GM12878 (cell line): ENCODE measurements at places on chromosomes 16 and 17. TPM values are rescaled to one million over a fixed set of nuclear protein-coding genes. Genes with fewer than 3 reads are reported as not detected.

GRCh38 chr17:64022611-64023063, 2.2 kb upstream of the ICAM2 start:
- DNase-seq = no peak

- DNase-seq = no peak
These were observed 509 bp upstream of the ATAD5 start for GRCh38 chr17:30831257-30831656.

DNA sequence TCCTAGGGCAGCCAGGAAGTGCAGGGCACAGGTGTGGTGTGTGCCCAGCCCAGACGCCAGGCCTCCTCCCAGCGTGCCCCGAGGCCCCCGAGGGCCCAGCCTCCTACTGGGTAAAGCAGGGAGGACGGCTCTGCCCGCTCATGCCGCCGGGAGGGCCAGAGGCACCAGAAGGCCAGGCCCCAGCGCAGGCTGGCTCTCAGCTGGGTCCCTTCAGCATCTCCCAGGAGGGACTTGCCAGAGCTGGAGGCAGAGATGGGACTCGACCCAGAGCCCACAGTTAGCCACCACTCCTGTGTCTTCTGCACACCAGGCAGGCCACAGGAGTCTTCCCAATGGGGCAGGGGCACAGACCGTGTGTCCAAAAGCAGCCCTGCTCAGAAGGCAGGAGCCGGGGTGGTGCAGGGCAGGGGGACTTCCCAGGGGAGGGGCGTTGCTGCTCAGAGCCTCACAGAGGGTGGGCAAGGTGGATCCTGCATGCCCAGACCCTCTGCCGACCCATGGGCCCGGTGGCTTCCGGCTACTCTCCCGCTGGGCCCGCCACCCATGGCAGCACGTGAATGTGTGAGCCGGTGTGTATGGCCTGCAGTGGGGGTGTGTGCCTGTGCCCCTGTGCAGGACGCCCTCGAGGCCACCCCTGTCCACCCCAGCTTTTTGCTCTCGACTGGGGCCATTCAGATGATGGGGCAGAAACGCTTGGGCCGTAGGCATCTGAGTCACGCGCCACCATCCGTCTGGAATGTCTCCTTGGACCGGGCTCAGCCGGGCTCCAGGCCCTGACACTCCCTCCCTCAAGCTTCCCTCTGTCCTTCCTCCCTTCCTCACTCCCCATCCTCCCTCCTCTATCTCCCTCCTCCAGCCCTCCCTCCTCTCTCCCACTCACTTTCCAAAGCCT, 5.7 kb upstream of the ZNF469 start:
- DNase-seq = no peak

VPS25 gene
- polyA plus RNA-seq = 161 TPM in 2 replicates

DNA sequence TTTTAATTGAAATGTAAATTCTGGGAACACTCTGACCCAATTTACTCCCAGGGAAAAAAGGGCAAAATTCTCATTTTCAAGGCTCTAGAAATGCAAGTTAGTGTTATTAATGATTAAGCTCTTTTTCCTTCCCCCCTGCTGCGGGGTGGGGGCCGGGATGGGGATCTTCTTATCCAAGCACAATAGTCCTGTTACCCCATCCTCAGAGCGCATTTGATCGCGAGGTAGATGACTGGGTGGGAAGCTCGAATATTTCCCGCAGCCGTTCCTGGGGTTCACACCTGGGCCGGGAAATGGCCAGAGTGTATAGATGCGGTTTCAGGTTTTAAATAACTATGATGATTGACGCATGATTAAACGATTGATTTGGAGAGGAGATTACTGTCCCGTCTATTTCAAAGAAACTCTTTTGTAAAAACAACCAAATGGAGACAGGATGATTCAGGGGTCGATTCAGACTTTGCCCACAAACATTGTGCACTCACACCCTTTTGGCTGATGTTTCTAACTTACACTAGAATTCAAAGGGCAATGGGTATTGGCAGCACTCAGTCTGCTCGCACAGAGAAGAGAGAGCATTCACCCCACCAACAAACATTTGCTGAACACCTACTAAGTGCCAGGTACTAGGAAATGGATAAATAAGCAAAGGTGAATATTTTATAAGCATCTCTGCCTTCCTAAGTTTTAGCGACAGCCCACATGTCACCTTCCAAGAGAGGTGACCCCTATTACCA, 55.0 kb downstream of the SALL1 start:
- DNase-seq = no peak

MYH2 gene
- not detected in 2 replicates for polyA plus RNA-seq

GRCh38 chr17:67779098-67779672, 46.1 kb upstream of the BPTF start:
- DNase-seq = no peak

CD68 gene
- polyA plus RNA-seq = 2.8 and 3.2 TPM in 2 replicates

GRCh38 chr16:57883953-57884654, 81.8 kb upstream of the KIFC3 start:
- no peak for DNase-seq

- no peak for DNase-seq
These were observed 162.6 kb downstream of the SDK2 start for GRCh38 chr17:73481676-73482075.

DNA sequence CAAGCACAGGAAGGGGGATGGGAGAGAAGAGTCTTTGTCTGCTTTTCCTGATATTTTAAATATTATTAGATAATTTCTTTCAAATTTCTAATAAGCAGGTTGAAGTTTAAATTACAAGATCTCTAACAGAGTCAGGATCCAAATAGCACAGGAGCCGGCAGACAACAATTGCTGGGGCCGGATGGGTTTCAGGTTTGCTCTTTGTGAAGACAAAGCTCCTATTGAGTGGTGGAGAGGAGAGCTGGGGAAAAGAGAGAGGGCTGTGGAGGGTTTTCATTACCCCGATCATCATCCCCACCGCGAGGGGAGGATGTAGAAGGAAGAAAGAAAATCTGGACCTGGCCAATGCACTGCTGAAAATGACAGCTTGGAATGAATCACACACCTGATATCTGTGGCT, 197.3 kb downstream of the SOX9 start:
- no peak for DNase-seq

BMERB1 gene
- 0.37 and 0.68 TPM in 2 replicates for polyA plus RNA-seq

- no peak for DNase-seq
These were observed 31.0 kb downstream of the PSMD12 start for GRCh38 chr17:67335245-67335835.

SDK2 gene
- polyA plus RNA-seq = 0.03 TPM in 1 of 2 replicates, not detected in the other

- DNase-seq = no peak
These were observed 3.3 kb downstream of the ASPHD1 start for GRCh38 chr16:29903590-29903989.

GRCh38 chr16:86428729-86429517, 81.4 kb upstream of the FOXF1 start:
- DNase-seq = no peak

GRCh38 chr17:49853470-49854015, 5.7 kb upstream of the TAC4 start:
- no peak for DNase-seq
